Right lung (tissue), 10 donors: ENCODE measurements at places on chromosomes 13 and 19.

DNA sequence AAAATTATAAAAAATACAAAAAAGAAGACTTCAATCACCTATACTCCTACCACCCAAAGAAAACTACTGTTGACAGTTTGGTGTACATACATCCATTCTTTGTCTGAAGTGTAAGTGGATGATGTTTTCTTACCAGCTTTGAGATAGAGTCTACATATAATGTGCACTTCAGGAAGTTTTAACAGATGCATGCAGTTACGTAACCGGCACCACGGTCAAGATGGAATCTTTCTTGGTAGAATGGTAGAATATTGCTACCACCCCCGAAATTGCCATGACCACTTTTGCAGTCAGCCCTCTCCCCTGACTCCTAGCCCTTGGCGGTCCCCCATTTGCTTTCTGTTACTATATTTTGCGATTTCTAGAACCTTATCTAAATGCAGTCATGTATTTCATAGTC lies 1.4 kb downstream of the CUL4A start:
- DNase-seq, result no peak

GRCh38 chr13:61142506-61142905 lies 273.1 kb downstream of the PCDH20 start:
- DNase-seq, result no peak

DNA sequence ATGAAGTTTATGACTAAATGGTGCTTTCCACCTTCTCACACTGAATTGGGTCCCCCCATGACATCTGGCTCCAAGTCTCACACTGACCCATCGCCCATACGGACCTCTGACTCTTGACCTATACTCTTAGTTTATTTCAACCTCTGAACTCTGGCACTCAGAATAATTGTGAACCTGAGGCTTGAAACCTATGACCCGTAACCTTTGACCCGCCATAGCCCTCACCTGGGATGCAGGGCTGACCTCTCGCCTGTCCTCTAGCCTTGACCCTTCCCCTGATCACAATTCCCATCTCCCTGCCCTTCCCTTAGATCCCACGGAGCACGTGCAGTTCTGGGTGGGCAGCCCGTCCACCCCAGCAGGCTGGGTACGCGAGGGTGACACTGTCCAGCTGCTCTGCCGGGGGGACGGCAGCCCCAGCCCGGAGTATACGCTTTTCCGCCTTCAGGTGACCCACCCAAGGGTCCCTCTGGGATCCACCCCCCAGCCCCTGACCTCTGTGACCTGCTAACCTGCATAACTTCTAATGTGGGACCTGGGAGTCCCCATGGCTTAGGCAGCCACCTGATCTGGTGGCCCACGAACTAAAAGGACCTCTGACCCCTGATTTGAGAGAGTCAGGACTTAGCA lies 5.1 kb downstream of the BCAM start:
- no peak for DNase-seq

DNA sequence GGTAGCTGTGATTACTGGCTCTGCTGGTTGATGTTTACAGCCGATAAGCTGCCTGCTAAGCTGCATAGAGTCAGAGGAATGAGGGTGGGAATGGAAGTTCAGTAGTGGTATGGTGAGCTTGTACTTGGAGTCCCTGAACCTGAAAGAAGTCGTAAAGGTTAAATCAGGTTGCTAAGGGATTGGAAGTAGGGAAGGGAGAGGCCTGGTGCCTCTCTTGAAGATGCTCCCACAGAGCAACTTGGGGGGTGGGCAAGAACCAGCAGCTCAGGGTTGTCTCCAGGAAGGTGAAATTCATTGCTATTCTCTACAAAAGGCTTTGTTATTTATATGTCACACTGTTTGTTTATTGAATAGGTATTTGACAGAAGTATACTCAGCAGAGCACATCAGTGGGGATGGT lies 73.8 kb upstream of the OLFM4 start:
- no peak for DNase-seq

GRCh38 chr19:718991-719512 lies 10.3 kb downstream of the PALM start:
- DNase-seq, result no peak

DNA sequence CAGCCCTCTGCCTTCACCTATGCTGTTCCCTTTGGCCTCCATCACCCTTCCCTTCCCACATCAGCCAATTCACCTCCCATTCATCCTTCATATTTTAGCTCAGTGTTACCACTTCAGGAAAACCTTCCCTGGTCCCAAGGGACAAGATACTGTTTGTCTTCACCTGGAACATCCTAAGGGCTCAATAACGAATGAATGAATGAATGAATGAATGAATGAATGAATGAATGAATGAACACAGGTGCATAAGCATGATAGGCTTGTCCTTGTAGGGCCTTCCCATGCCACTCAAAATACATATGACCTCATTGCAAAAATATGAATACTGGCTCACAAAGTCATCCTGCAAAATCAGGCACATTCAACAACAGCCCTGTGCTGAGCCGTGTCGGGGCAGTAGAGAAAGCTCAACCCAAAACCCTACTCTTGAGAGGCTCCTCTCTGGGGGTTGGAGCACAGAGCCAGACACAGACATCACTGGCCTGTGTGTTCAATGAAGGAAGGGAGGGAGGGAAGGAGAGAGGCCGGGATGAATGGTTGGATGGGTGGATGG lies 33.7 kb upstream of the TPM4 start:
- no peak for DNase-seq

GRCh38 chr13:49343255-49343654 lies 95.5 kb downstream of the CDADC1 start:
- no peak for DNase-seq

DNA sequence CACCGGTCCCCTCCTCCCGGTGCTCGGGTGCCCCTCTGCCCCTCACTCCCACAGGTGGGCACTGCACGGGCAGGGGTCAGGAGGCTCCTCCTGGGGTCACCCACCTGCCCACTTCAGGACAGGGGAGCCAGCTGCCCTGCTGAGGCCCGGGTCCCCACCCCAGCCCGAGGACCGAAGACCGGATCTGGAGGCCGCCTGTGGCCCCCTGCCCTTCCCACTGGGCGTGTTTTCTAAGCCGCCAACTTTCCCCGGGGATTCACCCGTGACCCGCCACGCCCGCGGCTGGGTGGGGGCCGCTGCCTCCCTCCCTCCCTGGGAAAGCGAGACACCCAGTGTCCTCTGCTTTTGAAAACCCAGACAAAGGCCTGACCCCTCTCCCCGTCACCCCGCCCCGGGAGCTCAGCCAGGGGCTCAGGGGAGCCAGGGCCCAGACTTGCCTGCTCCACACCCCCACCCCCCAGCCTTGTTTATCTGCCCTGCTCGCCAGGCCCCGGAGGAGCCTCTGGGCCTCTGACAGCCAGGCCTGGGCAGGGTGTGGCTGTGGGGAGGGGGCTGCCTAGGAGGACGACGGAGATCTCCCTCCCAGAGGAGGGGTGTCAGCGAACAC lies 1.3 kb downstream of the PALM start:
- DNase-seq, result no peak

GRCh38 chr19:40785526-40785925 lies 7.5 kb downstream of the RAB4B start:
- DNase-seq, result no peak

DNA sequence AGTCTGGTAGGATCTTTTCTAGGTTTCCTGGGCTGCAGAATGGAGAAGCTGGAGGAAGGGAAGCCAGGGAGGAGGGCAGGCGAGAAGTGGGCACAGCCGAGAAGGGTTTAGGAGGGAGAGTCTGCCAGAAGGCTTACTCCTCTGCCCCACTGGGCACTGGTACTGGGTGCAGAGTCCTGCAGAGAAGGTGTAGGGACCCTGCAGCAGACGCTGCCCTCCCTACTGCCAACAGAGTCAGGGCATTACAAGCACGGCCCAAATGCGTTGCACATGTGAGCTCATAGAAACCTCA lies 726 bp upstream of the PEPD start:
- no peak for DNase-seq

GRCh38 chr19:5943045-5943444 lies 29.0 kb downstream of the CAPS start:
- no peak for DNase-seq

DNA sequence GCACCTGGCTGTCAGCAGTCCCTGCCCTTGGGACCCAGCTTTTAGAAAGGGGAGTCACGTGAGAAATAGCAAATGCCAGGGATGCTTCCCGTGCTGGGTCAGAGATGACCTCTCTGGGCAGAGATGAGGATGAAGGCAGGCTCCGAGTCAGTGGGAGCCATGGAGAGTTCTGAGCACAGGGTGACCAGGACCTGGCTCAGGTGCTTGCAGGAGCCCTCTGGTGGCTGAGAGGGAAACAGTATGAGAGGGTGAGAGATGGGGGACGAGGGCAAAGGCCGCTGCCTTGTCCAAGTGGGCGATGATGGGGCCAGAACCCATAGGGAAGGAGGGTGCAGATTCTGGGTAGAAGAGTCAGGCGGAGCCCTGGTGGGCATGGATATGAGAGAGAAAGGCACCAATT lies 15.8 kb downstream of the TMED1 start:
- no peak for DNase-seq

DNA sequence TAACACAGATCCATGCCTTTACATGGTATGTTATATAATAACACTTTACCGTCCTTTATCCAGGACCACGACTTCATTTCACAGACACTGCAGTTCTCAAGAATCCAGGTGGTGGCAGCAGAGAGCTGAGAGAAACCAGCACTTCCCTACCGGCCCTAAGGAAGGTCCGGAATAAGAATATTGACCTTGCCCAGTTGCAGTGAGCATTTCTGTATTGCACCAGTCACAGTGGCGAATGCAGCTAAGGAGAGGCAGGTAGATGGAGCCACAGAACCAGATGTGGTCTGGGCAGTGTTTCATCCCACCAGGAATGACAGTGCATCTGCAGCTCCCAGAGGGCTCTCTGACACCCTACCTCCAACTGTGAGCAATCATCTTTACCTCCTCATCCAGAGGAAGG lies 44.6 kb downstream of the ZNF787 start:
- DNase-seq, result peak; percentile 33

DNA sequence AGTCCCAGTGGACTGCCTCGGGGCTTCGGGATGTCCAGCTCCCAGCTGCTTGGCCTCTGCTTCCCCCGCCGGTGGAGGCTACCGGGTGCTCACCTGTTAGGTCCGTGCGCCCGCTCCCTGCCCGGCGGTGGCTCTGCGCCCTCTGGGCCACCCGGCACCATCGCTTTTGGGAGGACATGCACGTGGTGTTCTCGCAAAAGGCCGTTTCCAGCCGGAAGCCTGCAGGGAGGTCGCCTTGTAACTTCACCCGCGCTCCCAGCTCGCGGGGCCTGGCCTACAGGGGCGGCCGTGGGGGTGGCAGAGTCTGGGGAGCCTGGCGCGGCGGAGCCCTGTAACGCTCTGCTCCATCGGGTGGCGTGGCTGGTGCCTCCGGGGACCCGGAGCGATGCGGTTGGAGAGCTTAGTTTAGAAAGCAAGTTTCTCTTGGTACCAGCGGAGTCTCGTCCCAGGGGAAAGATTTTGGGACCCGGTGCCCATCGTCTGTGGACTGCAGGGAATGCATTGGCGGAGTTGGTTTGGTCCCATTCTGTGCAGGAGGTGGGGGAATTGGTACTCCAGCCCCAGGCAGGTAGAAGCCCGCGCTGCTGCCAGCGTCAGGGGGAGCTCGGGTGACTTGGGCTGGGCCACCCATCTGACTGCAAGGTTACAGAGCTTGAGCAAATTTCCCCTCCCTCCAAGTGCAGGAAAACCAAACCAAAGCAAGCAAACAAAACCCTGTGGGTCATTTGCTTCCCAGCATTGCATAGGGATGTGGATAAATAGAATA lies 673 bp downstream of the SPATA13 start:
- no peak for DNase-seq

DNA sequence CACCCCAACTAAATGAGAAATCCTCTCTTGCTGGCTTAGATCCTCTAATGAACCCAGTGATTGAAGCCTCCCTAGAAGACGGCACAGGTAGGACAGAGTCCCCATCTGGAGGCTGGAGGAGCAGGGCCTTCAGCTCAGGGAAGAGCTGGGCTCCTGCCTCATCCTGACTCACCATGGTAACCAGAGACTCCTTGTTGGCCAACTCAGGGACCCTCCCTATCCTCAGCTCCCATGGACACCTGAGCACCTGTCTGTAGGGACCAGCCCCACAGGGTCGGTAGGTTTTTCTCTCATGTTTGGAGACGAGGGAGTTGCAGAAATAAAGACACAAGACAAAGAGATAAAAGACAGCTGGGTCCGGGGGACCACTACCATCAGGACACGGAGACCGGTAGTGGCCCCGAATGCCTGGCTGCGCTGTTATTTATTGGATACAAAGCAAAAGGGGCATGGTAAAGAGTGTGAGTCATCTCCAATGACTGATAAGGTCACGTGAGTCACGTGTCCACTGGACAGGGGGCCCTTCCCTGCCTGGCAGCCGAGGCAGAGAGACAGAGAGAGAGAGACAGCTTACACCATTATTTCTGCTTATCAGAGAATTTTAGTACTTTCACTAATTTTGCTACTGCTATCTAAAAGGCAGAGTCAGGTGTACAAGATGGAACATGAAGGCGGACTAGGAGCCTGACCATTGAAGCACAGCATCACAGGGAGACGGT lies 26.6 kb downstream of the SIGLEC7 start:
- no peak for DNase-seq

DNA sequence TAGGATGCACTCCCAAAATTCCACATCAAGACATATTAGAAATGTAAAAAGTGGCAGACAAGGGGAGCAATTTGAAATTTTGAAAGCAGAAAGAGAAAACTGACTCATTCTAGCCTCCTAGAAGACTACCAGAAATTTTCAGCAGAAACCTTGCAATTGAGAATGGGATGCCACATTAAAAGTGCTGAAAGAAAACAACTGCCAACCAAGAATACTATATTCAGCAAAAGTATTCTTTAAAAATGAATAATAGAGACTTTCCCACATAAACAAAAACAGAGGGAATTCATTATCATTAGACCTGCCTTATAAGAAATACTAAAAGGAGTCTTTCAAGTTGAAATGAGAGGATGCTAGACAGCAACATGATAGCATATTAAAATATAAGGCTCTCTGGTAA lies 78.3 kb upstream of the HTR2A start:
- no peak for DNase-seq
